ENCODE measurements at places on chromosomes 1 and 21.

DNA sequence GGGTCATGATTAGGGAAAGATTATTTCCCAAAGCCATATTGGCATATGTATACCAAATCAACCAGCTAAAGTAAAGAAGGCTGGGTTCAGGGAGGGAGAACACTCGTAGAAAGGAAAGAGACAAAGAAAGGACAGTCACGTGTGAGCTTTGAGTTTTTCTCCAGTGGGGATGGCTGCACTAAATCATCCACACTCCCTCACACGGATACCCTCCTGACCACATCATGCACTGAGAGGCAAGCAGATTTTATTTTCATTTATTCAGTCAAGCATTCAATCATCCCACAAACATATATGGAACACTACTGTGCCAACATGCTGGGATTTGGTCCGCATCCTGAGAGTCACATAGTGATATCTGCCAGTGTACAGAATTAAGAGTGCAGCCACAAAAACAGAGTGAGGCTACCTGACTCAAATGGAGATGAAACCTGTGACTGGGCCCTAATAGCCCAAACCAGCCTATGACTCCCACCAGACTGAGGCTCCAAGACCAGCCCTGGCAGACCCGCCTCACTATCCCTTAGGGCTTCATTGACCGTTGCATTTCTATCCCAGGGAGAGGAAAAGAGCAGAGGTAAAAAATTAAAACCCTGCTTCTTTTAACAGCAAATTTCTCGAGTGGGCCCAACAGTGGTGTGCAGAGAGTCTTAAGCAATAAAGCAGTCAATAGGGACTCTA, 155.9 kb downstream of the BARHL2 start:
- DNase-seq: no peak

- DNase-seq: no peak
These were observed 10.1 kb downstream of the CHD1L start for GRCh38 chr1:147252540-147252939.

- DNase-seq: no peak
These were observed 156.4 kb downstream of the PTGER3 start for GRCh38 chr1:70891051-70891843.

DNA sequence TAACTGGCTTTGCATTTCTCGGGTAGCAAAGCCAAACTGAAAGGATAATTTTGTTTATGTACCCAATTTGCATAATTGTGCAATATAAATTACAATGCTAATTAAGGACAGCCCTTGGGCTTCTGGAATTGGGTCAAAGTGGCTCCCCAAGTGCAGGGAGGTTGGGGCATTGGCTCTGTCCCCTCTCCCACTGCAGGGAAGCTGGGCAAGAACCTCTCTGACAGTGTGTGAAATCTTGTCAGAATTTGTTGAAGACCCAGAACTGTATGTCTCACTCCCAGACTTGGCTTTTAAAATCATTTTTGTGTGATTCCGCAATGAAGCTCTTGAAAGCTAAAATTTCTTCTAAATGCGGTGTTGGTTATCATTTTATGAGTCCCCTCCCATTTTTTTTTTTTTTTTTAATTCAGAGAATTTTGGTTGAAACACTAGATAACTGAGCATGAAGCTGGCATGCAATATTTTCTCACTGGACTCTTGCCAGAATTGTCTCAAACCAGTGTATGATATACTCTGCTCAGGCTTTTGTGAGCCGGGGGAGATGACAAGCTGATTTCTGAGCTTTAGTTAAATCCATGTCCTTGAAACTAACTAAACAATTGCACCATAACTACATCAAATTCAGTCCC, 878.9 kb upstream of the CXADR start:
- DNase-seq: no peak

- DNase-seq: no peak
These were observed 87.4 kb downstream of the FASLG start for GRCh38 chr1:172746091-172746949.

DNA sequence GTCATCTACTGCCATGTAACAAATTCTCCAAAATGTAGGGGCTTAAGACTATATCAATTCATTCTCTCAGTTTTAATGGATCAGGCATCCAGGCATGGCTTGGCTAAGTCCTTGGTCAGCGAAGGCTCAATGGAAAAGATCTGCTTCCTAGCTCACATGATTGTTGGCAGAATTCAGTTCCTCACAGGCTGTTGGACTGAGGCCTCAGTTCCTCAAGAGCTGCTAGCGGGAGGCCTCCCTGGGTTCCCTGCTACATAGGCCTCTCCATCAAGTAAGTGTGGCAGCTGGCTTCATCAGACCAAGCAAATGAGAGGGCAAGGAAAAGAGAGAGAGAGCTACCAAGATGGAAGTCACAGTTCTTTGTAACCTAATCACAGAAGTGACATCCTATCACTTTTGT, 19.6 kb upstream of the EYA3 start:
- no peak for DNase-seq

GRCh38 chr1:159602501-159602999, 14.9 kb downstream of the APCS start:
- DNase-seq: no peak

- no peak for DNase-seq
These were observed 108.0 kb downstream of the TNNI3K start for GRCh38 chr1:74343216-74343615.

- no peak for DNase-seq
These were observed 7.8 kb upstream of the LRRC52 start for GRCh38 chr1:165536016-165536415.

DNA sequence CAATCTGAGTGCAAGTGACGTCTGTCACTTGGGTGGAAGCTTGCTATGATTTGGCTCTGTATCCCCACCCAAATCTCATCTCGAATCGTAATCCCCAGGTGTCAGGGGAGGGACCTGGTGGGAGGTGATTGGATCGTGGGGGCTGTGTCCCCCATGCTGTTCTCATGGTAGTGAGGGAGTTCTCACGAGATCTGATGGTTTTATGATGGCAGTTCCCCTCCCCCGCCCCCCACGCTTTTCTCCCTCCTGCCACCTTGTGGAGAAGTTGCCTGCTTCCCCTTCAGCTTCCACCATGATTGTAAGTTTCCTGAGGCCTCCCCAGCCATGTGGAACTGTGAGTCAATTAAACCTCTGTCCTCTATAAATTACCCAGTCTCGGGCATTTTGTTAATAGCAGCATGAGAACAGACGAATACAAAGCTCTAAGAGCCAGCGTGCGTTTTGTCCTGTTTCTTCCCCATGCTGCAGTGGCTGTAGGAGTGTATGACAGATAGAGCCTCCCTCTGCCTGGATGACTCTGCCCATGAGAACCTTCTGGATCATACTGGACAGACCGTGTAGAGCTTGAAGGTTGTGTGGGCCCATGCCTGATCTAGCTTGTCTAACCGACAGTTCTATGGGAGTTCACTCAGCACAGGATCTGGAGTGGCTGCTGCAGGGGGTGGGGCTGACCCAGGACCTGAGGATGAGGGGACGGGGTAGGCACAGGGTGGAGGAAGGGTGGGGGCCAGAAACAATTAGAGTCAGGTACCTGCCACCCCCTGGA, 139.7 kb upstream of the ERRFI1 start:
- DNase-seq: no peak
